ENCODE measurements at places on chromosomes 13 and 19.
A peak's percentile ranks its signal among the peaks of the same experiment; 100 is the strongest.

DNA sequence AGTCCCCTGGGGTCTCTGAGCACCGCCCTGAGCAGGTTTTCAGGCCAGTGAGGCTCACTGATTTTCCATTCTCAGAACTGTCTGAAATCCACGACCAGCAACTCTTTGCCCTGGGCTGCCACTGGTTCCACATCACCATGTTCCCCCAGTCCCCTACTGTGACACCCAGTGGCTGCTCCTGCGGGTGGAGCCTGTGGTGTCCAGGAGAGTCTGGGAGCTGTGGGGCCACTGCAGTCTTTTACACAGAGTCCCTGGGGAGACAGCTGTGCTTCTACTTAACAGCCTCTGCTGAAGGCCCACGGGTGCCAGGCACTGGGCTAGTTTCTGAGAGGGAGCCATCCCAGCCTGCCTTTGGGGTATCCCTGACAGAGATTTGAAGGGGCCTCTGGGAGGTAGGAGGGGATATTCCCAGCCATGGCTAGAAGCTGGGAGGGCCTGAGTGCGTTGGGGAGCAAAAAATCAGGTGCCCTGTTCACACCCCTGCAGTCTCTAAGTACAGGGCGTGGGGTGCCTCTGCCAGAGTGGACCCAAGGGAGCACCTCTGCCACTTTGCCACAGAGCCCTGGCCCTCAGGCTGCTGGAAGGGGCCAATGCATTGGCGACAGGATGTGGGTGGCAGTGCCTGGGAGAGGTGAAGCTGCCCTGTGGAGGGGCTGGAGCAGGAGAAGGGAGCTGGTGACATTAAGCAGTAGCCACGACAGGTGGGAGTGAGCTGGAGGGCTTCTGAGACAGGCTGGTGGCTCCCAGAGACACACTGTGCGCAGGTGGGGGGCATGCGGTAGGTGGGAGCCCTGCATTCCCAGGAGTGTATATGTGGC lies 200.2 kb upstream of the ZNF536 start:
- no peak for DNase-seq

- no peak for DNase-seq
Observed at GRCh38 chr13:84606616-84607015, 724.3 kb upstream of the SLITRK1 start.

DNA sequence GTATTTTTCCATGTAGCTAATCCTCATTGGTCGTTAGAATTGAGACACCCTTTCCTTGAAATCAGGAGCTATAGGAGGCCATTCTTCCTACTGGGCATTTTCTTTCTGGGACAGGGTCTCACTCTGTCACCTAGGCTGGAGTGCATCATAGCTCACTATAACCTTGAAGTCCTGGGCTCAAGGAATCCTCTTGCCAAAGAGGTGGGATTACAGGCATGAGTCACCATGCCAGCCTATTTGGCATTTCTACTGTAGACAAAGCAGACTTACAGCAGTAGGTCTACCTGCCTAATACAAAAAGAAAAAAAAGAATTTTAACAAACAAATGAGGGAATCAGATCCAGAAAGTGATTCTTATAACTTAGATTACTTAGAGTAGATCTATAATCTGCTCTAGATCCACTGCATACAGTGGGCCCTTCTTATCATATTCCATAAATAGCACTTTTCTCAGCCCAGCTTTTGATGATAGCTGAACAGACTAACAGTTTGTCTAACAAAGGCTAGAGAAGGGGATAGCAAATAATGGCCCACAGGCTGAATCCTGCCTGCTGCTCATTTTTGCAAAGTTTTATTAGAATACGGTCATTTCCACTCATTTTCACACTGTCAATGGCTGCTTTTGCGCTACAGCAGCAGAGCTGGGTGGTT lies 36.7 kb upstream of the USPL1 start:
- DNase-seq = no peak

- DNase-seq = no peak
Observed at GRCh38 chr13:102911336-102911735, 65.5 kb downstream of the ERCC5 start.

- DNase-seq = no peak
Observed at GRCh38 chr13:25739376-25739775, 312.4 kb downstream of the SHISA2 start.

DNA sequence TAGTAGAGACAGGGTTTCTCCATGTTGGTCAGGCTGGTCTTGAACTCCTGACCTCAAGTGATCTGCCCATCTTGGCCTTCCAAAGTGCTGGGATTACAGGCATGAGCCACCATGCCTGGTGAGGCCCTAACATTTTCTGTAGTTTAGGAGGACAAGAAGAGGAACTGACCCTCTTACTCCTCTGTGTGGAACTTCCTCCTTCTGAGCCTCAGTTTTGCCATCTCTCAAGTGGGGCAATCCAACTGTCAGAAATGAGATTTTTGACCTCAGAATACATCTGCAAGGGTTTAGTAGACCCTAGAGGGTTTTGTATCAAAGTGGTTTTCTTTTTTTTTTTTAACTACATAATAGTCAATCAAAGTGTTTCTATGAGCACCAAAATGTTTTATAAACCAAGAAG lies 2.4 kb downstream of the DKKL1 start:
- DNase-seq = no peak

GRCh38 chr13:74056801-74057542 lies 77.2 kb downstream of the KLF12 start:
- DNase-seq = no peak

GRCh38 chr13:87999240-87999700 lies 328.1 kb downstream of the SLITRK5 start:
- DNase-seq = no peak

GRCh38 chr13:111526922-111527321 lies 206.5 kb downstream of the TEX29 start:
- DNase-seq = no peak

- no peak for DNase-seq
Observed at GRCh38 chr13:50513300-50513877, 330.1 kb downstream of the DLEU7 start.

GRCh38 chr13:59363313-59363712 lies 800.4 kb downstream of the DIAPH3 start:
- DNase-seq = no peak

- DNase-seq = peak; percentile 50
Observed at GRCh38 chr19:45125975-45126493, 33.1 kb downstream of the PPP1R37 start.

DNA sequence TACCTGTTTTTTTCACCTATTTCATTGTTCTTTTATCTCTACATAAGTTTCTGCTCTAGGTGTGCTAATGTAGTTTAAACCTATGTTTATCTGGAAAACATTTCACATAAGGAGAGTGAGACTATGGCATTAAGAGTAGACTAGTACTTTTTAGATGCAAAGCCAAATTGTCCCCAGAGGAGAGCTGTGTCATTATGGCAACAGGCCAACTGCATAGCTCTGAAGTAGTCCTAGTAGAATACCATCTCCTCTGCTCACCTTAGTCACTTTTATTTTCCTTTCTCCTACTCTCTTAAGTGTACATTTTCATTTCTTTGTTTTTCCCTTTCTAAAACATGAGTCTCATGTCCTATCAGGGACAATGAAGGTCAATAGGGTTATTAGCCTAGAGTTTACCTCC lies 123.1 kb downstream of the ITGBL1 start:
- DNase-seq = no peak

DNA sequence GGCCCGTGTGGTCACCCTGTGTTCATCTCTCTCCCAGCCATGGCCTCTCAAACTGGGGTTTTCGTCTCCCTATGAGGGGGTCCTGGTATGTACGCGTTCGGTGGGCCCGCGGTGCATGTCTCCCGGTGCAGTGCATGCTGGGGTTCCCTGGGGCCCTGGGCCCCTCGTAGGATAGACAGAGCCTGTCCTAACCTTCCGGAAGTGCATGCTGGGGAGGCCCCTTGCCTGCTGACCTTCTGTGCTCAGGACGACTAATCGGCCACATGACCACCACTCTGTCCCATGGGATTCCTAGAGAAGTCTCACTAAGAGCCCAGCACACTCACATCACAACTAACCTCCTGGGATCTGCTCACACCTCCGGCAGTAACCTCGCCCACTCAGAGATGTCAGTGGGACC lies 4.9 kb upstream of the USE1 start:
- DNase-seq = no peak

DNA sequence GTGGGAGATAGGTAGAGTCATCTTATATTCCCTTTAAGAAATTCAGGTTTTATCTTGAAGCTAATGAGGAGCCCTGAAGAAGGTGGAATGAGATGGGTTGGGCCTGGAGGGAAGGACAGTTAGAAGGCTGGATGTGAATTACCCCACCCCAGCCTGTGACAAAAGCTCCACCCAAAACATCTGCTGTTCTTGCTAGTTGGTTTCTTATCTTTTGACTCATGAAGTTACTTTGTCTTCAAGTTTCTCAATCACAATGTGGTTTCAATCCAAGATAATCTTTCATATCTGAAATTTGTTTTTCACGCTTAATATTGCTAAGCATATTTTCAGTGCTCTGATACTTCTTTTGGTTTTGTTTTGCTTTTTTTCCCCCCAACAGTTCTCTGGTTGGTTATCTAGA lies 38.3 kb upstream of the HMGB1 start:
- no peak for DNase-seq

DNA sequence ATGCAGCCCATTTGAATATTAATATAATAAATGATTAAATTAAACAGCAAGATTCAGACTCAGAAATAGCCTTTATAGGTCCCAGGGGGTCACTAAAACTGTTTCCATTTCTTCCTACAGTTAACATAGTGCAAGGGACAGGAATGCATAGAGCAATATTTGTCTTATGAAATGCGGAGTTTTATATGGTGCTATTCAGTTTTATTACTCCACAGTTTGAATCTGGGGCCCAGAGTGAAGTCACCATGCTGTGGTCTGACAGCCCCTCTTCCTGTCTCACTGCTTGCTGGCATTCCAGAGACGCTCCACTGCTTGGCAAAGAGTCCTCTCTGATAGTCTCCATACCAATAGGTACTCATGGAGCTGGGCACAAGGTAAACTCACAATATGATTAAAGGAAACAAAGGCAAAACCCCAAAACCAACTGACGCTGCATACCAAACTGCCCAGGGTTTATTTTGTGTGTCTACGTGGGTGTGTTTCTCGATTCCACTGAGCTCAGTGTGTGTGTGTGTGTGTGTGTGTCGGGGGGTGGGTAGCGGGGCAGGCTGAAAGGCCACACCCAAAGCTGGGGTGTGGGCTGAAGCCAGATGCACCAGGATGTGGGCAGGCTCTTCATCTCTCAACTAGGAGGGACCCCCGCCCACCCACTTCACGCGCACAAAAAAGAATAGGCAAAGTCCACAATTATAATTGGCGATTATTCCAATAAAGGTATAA lies 277.9 kb downstream of the TSHZ3 start:
- no peak for DNase-seq

- no peak for DNase-seq
Observed at GRCh38 chr13:73074014-73074413, 15.2 kb downstream of the KLF5 start.

GRCh38 chr13:50905256-50905655 lies 4.3 kb upstream of the RNASEH2B start:
- DNase-seq = no peak

DNA sequence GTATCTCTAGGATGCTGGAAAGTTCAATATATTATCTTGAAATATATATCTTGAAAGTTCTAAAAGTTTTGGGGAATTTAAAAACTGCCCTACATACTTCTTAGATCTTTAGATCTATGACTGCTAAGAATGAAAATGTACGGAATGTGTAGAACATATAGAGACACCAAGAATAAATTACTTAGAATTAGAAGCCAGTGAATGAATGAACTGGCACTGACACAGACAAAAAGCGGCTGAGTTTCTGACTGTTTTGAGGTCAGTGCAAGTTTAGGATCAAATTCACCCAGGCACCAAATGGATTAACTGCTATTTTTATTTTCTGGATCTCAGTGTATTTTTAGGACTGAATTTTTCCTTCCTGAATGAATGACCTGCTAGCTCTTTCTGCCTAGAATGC lies 411.2 kb downstream of the KCTD12 start:
- DNase-seq = no peak

GRCh38 chr19:15264061-15264932 lies 32.0 kb upstream of the EPHX3 start:
- DNase-seq = peak; percentile 76

GRCh38 chr19:29836409-29836825 lies 24.6 kb downstream of the CCNE1 start:
- no peak for DNase-seq

- DNase-seq = peak; percentile 36
Observed at GRCh38 chr19:44653977-44654774, 10.5 kb downstream of the PVR start.

- no peak for DNase-seq
Observed at GRCh38 chr13:108383667-108384066, 114.1 kb downstream of the TNFSF13B start.

DNA sequence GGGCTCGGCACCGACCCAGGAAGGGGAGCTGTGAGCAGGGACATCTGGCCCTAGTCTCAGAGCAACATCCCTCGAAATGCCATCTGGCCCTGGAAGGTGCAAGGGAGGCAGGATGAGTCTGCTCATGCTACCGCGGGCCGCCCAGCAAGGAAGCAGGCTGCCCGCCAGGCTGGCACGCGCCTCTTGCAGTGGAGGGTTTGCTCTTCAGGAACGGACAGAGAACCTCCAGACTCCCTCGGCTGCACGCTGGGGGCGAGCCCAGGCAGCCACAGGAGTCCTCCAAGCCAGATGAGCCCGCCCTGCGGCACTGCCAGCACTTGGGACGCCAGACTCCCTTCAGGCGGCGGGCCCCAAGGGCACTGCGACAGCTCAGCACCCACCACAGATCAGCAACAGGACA lies 10.1 kb upstream of the ATP8B3 start:
- DNase-seq = no peak

GRCh38 chr13:47680748-47681147 lies 320.3 kb downstream of the SUCLA2 start:
- no peak for DNase-seq

GRCh38 chr13:25927932-25928331 lies 123.9 kb downstream of the SHISA2 start:
- no peak for DNase-seq

DNA sequence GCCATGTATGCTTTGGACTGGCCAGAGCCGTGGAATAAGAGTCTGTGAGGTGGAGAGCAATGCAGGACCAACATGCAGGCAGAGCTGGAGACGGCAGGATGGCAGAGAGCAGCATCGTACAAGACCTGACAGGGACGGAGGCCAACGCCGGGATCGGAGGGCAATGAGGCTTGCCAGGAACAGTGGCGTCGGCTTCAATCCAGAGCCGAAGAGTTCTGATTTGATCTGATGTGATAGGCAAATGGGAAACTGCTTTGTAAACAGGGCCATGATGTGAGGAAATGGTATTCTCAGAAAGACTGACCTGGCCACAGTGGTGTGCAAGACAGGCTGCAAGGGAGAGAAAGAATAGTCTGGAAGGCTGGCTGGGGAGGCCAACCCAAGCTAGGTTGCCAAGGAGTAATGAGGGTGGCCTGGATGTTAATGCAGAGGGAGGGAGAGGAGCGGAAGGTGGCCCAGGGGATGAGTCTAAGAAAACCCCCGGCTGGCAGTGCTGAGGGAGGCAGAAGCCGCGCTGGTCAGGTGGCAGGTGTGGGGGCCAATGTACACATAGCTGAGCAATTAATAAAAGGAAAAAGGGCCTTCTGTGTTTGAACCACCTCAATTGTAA lies 26.7 kb downstream of the RCBTB2 start:
- DNase-seq = no peak

DNA sequence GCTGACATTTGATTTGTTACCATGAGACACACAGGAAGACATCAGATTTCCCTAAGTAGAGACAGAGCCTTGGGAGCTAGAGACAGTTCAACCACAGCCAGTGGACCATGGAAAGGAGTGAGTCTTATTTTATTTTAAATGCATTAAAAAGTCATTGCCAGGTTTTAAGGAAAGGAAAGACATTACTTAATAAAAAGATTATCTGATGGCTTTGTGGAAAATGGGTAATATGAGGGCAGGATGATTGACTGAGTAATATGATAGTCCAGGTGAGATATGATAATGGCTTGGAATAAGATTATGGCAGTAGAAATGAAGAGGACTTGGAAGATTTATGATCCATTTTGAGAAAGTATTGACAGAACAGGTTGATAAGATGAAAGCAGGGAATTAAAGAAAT lies 580.1 kb downstream of the GPC5 start:
- no peak for DNase-seq
